ENCODE measurements at places on chromosomes 1 and 21. TPM values are rescaled to one million over a fixed set of nuclear protein-coding genes. Genes with fewer than 3 reads are reported as not detected.

DAB1 gene
- 0.17 TPM for total RNA-seq

ACBD3 gene
- 60.9 TPM for total RNA-seq

CBR3 gene
- 13.4 TPM for total RNA-seq

COL6A1 gene
- total RNA-seq, result 645 TPM

BARHL2 gene
- not detected for total RNA-seq

VANGL2 gene
- total RNA-seq, result not detected

DNAJC11 gene
- total RNA-seq, result 29.0 TPM

PLCH2 gene
- total RNA-seq, result 0.17 TPM

HUNK gene
- total RNA-seq, result under 0.01 TPM

CYP4Z1 gene
- total RNA-seq, result not detected

- H3K4me1 ChIP-seq, result no peaks in the 10 kb centered on the region
- DNase-seq, result no peak
- H3K4me3 ChIP-seq, result no peak overlapping the region
Measured at GRCh38 chr1:159229896-159230295, 25.2 kb downstream of the ACKR1 start.

GRCh38 chr1:55316502-55316901, 101.3 kb upstream of the USP24 start:
- no peaks in the 10 kb centered on the region for H3K27me3 ChIP-seq
- no peak for DNase-seq
- H3K36me3 ChIP-seq, result no peaks in the 10 kb centered on the region
- peaks cover 4% of the 10 kb centered on the region for H3K4me1 ChIP-seq
- no peak overlapping the region for H3K27ac ChIP-seq

DNA sequence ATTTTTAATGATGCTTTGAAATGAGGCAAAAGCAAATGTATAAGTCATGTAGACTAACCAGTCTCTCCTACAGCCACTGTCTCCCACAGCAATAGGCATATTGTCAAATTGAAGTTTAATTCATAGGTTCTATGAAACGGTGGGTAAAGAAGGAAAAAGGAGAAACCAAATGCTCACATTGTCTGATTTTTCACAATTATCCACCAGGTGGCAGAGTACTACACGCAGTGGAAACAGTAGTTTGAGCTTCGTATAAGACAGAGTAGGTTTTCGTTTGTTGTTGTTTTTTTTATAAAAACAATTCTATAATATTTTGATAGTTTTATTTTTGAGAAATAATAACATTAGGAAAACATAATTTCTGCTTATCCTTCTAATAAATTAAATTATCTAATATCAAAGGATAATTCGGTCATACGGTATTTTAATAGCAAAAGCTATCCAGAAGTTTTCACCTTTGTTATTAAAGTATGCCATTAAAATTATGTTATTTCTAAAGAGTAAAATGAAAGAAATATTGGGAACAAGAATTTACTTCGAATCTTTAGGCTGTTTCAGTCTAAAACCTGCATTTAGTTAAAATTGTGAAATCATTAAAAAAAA, 39.1 kb downstream of the TYW3 start:
- H3K4me1 ChIP-seq, result no peaks in the 10 kb centered on the region
- H3K27ac ChIP-seq, result no peak overlapping the region
- H3K4me3 ChIP-seq, result no peak overlapping the region
- H3K36me3 ChIP-seq, result no peaks in the 10 kb centered on the region

DNA sequence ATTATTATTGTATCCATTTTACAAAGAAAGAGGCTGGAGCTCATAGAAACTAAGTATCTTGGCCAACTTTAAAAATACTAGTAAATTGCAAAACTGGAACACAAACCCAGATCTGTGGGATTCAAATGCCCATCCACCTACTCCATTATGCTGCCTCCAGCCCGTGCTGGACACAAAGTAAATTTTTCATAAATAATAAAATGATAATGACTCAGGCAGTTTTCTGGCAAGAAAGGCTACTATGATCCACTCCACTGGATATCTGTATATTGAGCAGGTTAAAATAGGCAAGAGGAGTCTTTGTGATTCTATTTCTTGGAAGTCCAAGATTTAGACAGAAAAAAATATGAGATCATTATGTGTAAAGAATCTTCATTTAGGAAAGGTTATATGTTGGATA, 138.3 kb upstream of the DUSP10 start:
- no peak overlapping the region for H3K4me3 ChIP-seq
- peaks cover 7% of the 10 kb centered on the region for H3K4me1 ChIP-seq
- no peaks in the 10 kb centered on the region for H3K27me3 ChIP-seq
- H3K36me3 ChIP-seq, result no peaks in the 10 kb centered on the region
- no peak for DNase-seq

DNA sequence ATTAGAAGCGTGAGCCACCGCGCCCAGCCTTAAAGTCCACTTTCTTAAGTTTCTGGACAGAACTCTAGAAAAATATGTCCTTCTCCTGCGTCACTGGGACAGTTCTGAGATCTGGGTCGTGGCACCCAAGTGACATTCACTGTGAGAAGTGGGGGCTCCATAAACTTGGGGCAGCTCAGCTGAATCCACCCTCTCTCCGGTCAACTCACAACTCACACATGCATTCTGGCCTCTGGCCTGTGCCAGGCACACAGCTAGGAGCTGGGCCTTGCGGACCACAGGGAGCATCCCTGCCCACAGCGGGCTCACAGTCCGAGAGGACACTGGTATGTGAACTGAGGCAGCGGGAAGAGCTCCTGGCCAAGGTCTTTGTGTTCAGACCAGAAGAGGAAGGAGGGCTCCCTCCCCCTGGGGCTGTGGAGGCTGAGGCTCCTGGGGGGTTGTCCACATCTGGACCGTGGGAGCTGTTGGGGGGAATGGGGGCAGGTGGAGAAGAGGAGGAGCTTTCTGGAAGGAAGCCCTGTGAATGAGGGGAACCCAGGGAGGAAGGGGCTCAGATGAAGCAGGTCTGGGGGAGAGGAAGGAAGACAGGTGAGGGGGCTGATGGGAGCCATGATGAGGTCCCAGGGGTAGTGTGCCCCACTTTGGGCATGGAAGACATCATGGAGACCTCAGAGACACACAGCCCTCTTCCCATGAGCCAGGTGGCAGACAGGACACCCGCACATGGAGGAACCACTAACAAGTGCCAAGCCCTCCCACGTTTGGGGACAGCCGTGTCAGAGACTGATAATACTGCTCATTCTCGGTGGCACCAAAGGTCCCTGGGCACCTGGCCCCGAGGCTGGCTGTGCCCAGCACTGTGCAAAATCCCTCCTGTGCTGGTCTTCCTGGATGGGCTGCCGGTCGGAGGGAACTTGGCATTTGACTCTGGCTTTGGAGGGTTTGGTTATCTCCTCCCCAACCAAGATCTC, 191.0 kb upstream of the VAMP3 start:
- DNase-seq, result no peak
- no peaks in the 10 kb centered on the region for H3K4me1 ChIP-seq
- no peaks in the 10 kb centered on the region for H3K36me3 ChIP-seq
- H3K27me3 ChIP-seq, result no peaks in the 10 kb centered on the region

DNA sequence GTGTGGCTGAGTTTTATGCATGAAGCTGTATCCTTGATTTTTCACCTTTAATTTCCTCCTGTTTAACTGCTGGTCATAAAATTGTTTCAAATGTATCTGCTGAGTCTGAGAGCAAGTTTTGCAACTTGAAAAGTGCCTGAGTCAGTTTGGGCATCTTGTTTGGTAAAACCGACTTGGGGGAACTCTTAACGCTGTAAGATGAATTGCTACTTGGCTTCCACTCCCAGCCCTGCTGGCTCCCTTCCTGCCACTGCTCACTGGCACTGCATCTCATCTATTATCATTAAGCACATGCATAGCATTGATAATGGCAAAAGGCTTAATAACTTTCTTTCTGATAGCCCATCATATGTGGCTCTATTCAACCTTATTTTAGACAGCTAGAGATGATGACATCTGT, 35.7 kb upstream of the FAM78B start:
- no peak overlapping the region for H3K4me3 ChIP-seq
- no peaks in the 10 kb centered on the region for H3K4me1 ChIP-seq
- no peaks in the 10 kb centered on the region for H3K27me3 ChIP-seq
- peak; percentile 36 for DNase-seq
- H3K27ac ChIP-seq, result no peak overlapping the region
- H3K36me3 ChIP-seq, result no peaks in the 10 kb centered on the region

GRCh38 chr1:188224263-188224662, 1395.5 kb downstream of the PLA2G4A start:
- peak; percentile 17 for DNase-seq
- H3K27me3 ChIP-seq, result no peaks in the 10 kb centered on the region
- no peak overlapping the region for H3K27ac ChIP-seq
- H3K36me3 ChIP-seq, result no peaks in the 10 kb centered on the region

GRCh38 chr1:158118713-158119402, 61.8 kb upstream of the CD1D start:
- DNase-seq, result no peak
- H3K36me3 ChIP-seq, result no peaks in the 10 kb centered on the region
- H3K27me3 ChIP-seq, result no peaks in the 10 kb centered on the region
- H3K27ac ChIP-seq, result no peak overlapping the region
- H3K4me1 ChIP-seq, result no peaks in the 10 kb centered on the region
